ENCODE measurements at places on chromosomes 2 and 18. TPM values are rescaled to one million over a fixed set of nuclear protein-coding genes. Genes with fewer than 3 reads are reported as not detected.

The DSG1 gene
- polyA plus RNA-seq, result 0.03 TPM

The STAT4 gene
- 1.8 TPM for polyA plus RNA-seq

The IL36B gene
- polyA plus RNA-seq, result not detected

The PLEKHM3 gene
- 11.0 TPM for polyA plus RNA-seq

DNA sequence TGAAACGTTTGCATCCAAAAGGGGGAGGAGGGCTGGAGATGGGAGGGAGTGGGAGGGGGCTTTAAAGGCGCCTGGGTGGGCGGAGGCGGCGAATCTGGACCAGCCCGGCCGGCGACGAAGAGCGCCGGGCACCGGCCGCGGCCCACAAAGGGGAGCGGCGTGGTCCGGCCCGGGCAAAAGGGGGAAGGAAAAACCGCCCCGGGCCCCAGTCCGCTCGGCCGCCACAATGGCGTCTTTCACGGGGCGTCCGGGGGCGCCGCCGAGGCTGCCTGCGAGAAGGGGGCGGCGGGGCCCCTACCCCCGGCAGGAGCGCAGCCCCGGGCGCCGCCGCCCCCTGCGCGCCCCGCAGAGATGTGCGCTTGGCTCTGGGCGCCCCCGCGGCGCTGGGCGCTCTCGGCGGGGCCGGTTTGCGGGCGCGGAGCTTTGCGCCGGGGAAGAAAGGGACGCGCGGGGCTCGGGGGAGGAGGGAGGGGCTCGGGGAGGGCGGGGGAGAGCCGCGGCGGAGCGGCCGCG is 108.1 kb upstream of the KCTD1 start:
- no peak for DNase-seq

- DNase-seq, result no peak
Measured at GRCh38 chr18:29087616-29088246, 910.8 kb upstream of the CDH2 start.

DNA sequence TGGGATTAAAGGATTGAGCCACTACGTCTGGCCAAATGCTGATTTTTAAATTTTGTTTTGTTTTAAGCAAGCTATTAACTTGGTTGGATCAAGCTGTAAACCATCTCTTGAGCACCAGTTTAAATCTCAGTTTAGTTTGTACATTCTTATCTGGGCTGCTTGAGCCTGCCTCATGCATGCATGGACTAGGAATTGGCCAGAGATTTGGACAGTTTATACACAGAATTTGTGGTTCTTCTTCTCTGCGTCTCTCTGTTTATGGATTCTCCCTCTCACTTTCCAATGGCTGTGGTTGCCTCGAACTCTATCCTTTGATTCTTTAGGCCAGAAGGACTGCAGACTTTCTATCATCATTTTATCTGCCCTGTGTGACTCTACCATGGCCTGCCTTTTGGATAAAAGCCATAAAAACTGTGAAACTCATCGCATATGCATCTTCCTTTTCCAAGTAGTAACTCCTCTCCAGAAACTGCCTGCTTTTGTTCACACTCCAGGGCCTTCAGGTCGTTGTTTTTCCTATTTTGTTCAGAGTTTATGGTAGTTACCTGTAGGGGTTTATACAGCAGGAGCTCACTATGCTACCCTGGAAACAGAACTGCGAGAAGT is 32.5 kb upstream of the PLB1 start:
- DNase-seq, result no peak

DNA sequence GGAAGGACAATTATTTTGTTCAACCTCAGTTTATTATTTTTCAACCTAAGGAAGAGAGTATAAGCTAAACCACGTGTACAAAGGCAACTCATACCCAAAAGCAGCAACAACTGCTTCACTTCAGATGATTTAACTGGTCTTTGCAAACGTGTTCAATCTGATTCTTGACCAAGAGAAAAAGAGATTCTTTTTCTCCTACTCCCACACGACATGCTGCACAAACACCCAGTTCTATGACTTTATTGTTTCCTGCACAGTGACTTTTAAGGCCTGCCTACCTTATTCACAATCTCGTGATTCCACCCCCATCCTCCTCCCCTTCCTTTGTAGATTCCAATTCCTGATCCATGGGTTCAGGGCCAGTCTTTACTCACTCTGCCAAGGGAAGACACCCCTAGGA is 1394.8 kb upstream of the ZEB2 start:
- no peak for DNase-seq

DNA sequence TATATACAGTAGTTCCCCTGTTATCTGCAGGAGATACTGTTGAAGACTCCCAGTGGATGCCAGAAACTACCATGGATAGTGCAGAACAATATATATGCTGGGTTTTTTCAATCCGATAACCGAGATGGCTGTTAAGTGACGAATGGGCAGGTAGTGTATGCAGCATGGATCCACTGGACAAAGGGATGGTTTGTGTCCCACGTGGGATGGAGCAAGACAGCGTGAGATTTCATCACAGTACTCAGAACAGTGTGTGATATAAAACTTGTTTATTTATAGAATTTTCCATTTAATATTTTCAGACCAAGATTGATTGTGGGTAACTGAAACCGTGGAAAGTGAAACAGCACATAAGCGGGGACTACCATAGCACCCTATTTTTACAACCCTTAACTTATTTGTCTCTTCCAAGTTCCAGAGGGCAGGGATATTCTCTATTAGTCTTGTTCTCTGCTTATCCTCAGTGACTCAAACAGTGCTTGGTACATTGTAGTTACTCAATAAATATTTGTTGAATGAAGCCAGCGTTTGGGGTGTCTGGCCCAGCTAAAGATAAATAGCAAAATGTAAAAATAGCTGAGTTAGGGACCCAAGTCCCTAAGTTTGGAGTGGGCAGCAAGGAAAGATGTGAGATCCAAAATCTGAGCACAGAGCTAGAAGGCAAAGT is 50.0 kb downstream of the RHBDD1 start:
- DNase-seq, result no peak
